Heart left ventricle (tissue), 16 donors: ENCODE measurements at places on chromosomes 6 and 20.

DNA sequence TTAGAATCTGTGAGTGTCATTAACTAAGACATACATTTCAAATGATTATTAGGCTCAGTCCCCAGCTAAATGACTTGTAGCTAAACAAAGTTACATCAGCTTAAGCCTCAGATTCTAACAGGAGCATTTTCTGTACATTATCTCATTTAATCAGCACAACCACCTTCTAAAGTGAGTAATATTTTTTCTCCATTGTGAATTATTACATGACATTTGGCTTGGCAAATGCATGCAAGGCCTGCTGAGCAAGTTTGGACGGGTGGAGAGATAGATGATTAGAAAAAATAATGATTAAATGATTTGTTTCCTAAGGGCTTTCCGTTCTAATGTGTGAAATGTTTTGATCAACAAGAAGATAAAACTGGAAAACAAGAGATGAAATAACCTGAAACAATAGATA is 20.7 kb downstream of the DCBLD1 start:
- DNase-seq: no peak

- no peak for DNase-seq
Observed at GRCh38 chr6:136749359-136749997, 42.8 kb downstream of the MAP3K5 start.

DNA sequence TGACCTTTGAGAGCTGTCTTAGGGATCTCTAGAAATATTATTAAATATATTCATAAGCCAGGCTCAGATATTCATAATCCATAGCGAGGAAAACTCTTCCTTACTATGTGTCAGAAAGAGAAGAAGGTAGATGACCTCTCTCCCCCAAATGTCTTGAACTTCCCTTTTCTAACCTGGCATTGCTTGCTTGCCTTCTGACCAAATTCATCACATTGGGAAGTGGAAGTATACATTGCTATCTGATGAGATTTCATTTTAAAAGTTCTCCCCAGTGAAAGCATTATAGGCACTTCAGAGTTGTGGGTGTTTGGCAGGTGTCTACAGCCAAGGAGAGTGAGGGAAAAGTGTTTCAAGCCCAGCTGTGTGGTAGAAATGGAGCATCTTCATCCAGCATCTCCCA is 197.3 kb downstream of the ZFAND3 start:
- no peak for DNase-seq

- no peak for DNase-seq
Observed at GRCh38 chr6:71737953-71738352, 148.4 kb upstream of the RIMS1 start.

DNA sequence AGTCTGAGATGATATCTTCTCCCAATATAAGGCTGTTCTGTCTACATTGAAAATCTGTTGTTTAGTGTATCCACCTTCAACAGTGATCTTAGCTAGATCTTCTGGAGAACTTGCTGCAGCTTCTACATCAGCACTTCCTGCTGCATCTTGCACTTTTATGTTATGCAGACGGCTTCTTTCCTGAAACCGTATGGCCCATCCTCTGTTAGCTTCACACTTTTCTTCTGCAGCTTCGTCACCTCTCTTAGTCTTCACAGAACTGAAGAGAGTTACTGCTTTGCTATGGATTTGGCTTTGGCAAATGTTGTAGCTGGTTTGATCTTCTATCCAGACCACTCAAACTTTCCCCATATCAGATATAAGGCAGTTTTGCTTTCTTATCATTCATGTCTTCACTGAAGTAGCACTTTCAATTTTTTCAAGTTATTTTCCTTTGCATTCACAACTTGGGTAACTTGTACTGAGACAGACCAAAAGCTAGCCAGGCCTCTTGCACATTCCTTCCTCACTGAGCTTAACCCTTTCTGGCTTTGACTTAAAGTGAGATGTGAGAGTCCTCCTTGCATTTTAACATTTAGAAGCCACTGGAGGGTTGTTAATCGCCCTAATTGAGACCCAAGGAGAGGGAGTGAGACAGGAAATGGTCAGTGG is 110.1 kb downstream of the PREP start:
- no peak for DNase-seq

DNA sequence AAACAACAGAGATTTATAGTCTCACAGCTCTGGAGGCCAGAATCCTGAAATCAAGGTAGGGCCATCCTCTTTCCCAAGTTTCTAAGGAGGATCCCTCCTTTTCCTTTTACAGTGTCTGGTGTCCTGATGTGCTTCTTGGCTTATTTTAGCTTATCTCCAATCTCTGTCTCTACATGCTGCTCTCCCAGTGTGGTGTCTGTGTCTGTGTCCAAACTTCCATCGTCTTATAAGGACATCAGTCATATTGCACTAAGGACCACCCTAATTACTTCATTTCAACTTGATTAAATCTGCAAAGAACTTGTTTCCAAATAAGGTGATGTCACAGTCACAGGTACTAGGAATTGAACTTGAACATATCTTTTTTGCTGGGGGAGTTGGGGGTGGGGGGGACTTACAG is 529.6 kb downstream of the DHX35 start:
- DNase-seq: no peak

DNA sequence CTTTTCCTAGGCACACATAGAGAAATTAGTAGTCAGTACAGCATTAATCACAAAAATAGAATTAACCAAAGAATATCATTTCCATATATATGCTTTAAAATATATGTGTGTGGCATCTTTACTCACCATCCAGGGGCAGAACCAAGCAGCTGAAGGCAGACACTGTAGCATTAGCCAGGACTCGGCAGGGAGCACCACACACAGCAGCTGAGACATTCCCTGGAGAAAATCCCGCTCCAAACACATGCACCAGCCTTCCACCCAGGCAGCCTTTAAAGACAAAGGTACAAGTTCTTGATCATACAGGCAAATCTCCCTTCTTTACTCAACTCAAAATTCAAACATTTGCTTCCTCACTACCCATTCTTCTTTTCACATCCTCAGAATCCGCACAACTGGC is 64.7 kb downstream of the PKHD1 start:
- no peak for DNase-seq

- no peak for DNase-seq
Observed at GRCh38 chr6:96862560-96862959, 25.3 kb upstream of the GPR63 start.

GRCh38 chr20:1790386-1790785 is 104.8 kb upstream of the SIRPA start:
- no peak for DNase-seq

GRCh38 chr6:129183681-129184301 is 300.9 kb downstream of the LAMA2 start:
- DNase-seq: no peak

GRCh38 chr6:37244430-37245310 is 12.9 kb upstream of the TBC1D22B start:
- DNase-seq: peak; percentile 88

DNA sequence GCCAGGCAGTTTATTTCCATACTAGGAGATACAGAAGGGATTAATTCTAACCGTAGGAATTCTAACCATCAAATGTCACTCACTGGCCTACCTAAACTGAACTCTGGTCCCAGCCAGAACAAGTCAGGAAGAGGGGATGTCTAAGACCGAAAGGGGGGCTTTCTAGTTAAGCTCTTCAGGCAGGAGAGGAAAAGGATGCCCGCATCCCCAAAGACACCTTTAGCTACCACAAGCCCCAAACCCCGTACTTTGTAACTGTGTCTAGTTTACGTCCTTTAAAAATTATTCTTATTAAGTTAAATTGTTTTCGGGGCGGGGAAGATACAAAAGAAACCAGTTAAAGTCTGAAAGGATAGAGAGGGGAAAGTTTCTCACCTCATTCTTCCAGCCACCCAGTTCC is 1.2 kb upstream of the ZNF76 start:
- DNase-seq: no peak
